ENCODE measurements at places on chromosomes 5 and 9. TPM values are rescaled to one million over a fixed set of nuclear protein-coding genes. Genes with fewer than 3 reads are reported as not detected.

FRRS1L gene
- total RNA-seq, result not detected

SUSD3 gene
- not detected for total RNA-seq

SLC1A1 gene
- total RNA-seq, result 6.0 TPM

SPATA6L gene
- total RNA-seq, result 0.12 TPM

IL13 gene
- total RNA-seq, result not detected

GARIN3 gene
- not detected for total RNA-seq

SLCO6A1 gene
- total RNA-seq, result 0.60 TPM

RNF208 gene
- not detected for total RNA-seq

SLC45A2 gene
- 2.0 TPM for total RNA-seq

EXOSC2 gene
- 33.9 TPM for total RNA-seq

PCDHGC3 gene
- total RNA-seq, result 75.6 TPM

SPATA31A3 gene
- not detected for total RNA-seq

GFI1B gene
- not detected for total RNA-seq

LSM11 gene
- total RNA-seq, result 2.3 TPM

MSMP gene
- not detected for total RNA-seq
